Upper lobe of right lung (tissue), 1 donor: ENCODE measurements at places on chromosomes 5 and 9. TPM values are rescaled to one million over a fixed set of nuclear protein-coding genes. Genes with fewer than 3 reads are reported as not detected.

- no peak overlapping the region for H3K4me3 ChIP-seq
- no peaks in the 10 kb centered on the region for H3K36me3 ChIP-seq
- peak overlapping the region; percentile 58 for H3K27ac ChIP-seq
- H3K27me3 ChIP-seq = no peaks in the 10 kb centered on the region
Measured at GRCh38 chr9:128245421-128246151, 30.2 kb downstream of the GOLGA2 start.

- H3K4me1 ChIP-seq = no peaks in the 10 kb centered on the region
- DNase-seq = no peak
- no peaks in the 10 kb centered on the region for H3K36me3 ChIP-seq
- no peak overlapping the region for H3K4me3 ChIP-seq
Measured at GRCh38 chr5:1703352-1704050, 96.1 kb downstream of the MRPL36 start.

GRCh38 chr5:158212917-158213316 is 354.0 kb upstream of the CLINT1 start:
- H3K4me3 ChIP-seq = no peak overlapping the region
- H3K27me3 ChIP-seq = no peaks in the 10 kb centered on the region
- no peak overlapping the region for H3K27ac ChIP-seq
- H3K36me3 ChIP-seq = no peaks in the 10 kb centered on the region
- no peak for DNase-seq
- no peaks in the 10 kb centered on the region for H3K4me1 ChIP-seq

DNA sequence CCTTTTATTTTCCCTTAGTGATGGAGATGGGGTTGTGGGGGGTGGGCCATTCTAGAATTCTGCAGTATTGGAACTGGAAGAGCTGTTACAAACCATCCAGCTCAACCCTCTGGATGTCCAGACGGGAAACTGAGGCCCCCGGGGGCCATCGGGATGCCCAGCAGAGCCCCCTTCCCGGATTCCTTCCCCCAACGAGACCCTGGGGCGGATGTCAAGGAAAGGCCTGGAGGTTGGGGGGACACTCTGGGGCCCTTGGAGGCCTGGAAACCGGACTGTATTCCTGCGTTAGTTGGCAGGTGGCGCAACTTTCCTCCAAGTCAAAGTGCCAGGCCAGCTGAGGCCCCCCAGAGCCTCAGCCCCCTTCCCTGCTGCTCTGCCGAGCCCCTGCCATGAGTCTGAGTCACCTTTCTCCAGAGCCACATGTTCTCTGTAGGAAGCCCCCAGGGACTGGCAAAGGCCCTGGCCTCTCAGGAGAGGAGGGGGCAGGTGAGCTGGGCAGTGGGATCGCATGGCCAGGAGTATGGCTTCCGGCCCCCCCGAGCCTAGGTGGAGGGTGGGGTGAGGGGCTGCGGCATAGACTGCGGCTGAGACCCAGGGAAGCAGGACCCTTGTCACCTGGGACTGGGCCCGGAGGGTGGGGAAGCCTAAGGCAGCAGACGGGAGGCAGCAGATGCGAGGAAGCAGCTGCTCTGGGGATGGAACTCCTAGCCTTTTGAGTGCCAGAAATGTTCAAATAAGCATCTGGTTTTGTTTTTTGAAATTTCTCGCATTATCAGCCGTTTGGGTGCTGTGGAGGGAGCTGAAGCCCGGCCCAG is 17.8 kb upstream of the FIBCD1 start:
- H3K4me3 ChIP-seq = no peak overlapping the region
- no peaks in the 10 kb centered on the region for H3K36me3 ChIP-seq
- H3K27ac ChIP-seq = no peak overlapping the region
- no peaks in the 10 kb centered on the region for H3K4me1 ChIP-seq
- DNase-seq = no peak

DNA sequence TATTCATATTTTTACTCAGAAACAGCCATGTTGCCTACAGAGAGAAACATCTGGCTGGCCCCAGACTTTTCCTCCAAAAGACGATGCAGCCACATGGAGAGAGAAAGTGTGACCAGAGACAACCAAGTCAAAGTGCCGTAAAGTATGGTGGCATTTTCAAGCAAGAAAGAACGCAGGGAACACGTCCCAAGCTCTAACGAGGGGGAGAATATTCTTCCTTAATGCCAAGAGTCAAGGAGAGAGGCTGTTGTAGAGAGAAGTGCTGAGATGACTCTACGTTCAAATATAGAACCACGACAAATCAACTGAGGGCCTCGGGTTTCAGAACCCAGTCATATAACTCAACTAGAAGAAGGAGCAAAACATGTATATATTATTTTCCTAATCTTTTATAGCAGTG is 55.9 kb downstream of the FNBP1 start:
- no peaks in the 10 kb centered on the region for H3K36me3 ChIP-seq
- no peak overlapping the region for H3K27ac ChIP-seq
- H3K27me3 ChIP-seq = no peaks in the 10 kb centered on the region
- no peak overlapping the region for H3K4me3 ChIP-seq

- H3K36me3 ChIP-seq = no peaks in the 10 kb centered on the region
- no peak overlapping the region for H3K4me3 ChIP-seq
- no peak for DNase-seq
- no peaks in the 10 kb centered on the region for H3K27me3 ChIP-seq
Measured at GRCh38 chr9:13444245-13445102, 165.0 kb upstream of the MPDZ start.

The SKIC3 gene
- 68.7 TPM for total RNA-seq
